Left lung (tissue), 14 donors: ENCODE measurements at places on chromosomes 16 and 17. TPM values are rescaled to one million over a fixed set of nuclear protein-coding genes. Genes with fewer than 3 reads are reported as not detected.

Gene MMP15
- total RNA-seq = 25.3 TPM

Gene OR1F1
- total RNA-seq = not detected

Gene PRCD
- total RNA-seq = 2.9 TPM

Gene SERPINF2
- 32.6 TPM for total RNA-seq

Gene USP6
- 0.21 TPM for total RNA-seq

Gene PLCG2
- 22.5 TPM for total RNA-seq

Gene FBXW10
- total RNA-seq = 0.55 TPM

Gene CACNA1G
- 4.3 TPM for total RNA-seq

Gene TNS4
- 1.6 TPM for total RNA-seq

Gene AATF
- 31.6 TPM for total RNA-seq
